ENCODE measurements at places on chromosomes 5 and 9. TPM values are rescaled to one million over a fixed set of nuclear protein-coding genes. Genes with fewer than 3 reads are reported as not detected.

TNFSF8 gene
- 130 TPM for total RNA-seq

GRCh38 chr9:133251773-133252172 is 23.2 kb downstream of the ABO start:
- DNase-seq: no peak

- DNase-seq: no peak
Observed at GRCh38 chr9:99412606-99413005, 190.5 kb downstream of the SEC61B start.

DNA sequence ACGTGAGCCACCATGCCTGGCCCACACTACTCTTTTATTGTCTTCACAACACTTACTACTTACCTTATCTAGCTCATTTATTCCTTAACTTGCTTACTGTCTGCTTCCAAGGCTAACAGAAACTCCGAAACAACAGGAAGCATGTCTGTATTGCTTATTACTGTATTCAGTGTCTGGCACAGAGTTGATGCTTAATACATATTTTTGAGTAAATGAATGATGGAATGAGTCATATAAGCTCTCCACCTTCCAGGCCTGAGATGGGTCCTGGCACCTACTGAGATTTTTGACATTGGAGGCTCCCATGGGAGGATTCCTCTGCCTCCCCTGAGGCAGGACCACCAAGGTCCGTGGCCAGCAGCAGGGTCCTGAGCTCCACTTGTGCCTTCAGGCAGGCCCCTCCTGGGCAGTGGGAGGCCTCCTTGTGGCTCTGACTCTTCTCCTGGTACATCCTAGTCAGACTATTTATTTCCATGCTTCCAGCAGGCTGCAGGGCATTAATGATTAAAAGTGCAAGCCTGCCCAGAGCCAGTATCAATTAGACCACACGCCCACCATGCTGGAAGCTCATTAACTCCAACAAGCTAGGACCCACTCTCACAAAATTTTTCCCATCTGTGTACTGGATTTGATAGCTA is 76.5 kb upstream of the CTNNA1 start:
- DNase-seq: no peak

ECSCR gene
- total RNA-seq: 4.0 TPM

NR5A1 gene
- 0.08 TPM for total RNA-seq

RAB3C gene
- total RNA-seq: not detected

All from activated T-cell treated with anti-CD3 and anti-CD28 coated beads, Interleukin-2, amount 50 U/mL, for 4 hours (primary cell).